ENCODE measurements at places on chromosomes 12 and 14. TPM values are rescaled to one million over a fixed set of nuclear protein-coding genes. Genes with fewer than 3 reads are reported as not detected.

The WNT1 gene
- total RNA-seq, result 1.1 TPM

The CLEC9A gene
- total RNA-seq, result not detected

The TCL1B gene
- total RNA-seq, result not detected

The VRTN gene
- not detected for total RNA-seq

The CLEC2A gene
- total RNA-seq, result not detected

The LRRC43 gene
- total RNA-seq, result not detected

The AVPR1A gene
- not detected for total RNA-seq

The KCNA5 gene
- total RNA-seq, result not detected

The LRP1-AS gene
- not detected for total RNA-seq

The RILPL1 gene
- total RNA-seq, result 0.91 TPM

The BICDL1 gene
- total RNA-seq, result 62.4 TPM

The ARHGAP9 gene
- 243 TPM for total RNA-seq

The LRRIQ1 gene
- total RNA-seq, result not detected

The SLC38A4 gene
- total RNA-seq, result not detected

The RERG gene
- not detected for total RNA-seq

The PFKM gene
- total RNA-seq, result 22.7 TPM

The LIN7A gene
- total RNA-seq, result not detected

The BORCS5 gene
- 18.8 TPM for total RNA-seq

The CAPZA3 gene
- total RNA-seq, result not detected

The BEGAIN gene
- total RNA-seq, result 1.2 TPM

The HOXC6 gene
- not detected for total RNA-seq

The KRT83 gene
- not detected for total RNA-seq

The RHOJ gene
- not detected for total RNA-seq

The OR6C2 gene
- not detected for total RNA-seq

The COA8 gene
- total RNA-seq, result 34.3 TPM

The INHBC gene
- not detected for total RNA-seq

The TAMALIN gene
- 11.0 TPM for total RNA-seq

The AQP2 gene
- total RNA-seq, result not detected

The EP400 gene
- total RNA-seq, result 58.0 TPM

The MYL2 gene
- not detected for total RNA-seq

The SIX1 gene
- not detected for total RNA-seq
